ENCODE measurements at places on chromosomes 13 and 19.

- DNase-seq, result no peak
Observed at GRCh38 chr19:29411113-29411581, 114.6 kb upstream of the VSTM2B start.

DNA sequence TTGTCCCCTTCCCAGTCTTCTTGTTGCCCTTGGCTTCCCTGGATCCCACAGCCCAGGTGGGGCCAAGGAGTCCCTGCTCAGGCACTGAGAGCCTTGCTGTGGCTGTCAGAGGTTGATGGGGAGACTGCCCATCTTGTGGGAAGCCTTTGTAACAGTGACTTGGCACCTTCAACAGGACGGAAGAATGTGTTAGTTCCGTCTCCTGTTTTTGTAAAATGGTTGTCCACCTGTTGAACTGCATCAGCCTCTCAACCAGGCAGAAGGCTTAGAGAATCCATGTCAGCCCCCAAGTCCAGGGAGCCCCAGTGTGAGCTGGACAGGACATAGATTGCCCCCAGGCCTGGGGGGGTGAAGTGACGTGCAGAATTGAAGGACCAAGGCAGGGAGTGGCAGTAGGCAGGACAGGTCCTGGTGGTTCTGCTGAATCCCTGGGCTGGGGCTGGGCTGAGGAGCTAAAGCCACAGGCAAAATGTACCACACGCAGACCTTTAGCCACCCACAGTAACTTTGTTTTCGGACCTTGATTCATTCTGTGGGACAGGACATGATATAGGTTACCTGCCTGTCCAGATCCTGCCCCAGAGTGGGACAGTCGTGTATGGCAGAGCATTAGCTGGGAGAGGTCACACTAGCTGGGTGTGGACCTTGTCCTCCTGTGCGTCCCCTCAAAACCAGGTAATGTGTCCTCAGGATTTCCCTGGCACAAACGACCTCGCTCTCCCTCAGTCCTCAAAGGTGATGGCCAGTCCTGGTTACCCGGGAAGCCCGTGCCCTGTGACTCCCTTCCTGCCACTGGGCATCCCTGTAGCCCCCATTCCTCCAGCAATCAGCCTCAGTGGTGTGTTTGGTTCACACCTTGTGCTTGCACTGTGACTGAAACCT is 47.0 kb downstream of the GATAD2A start:
- DNase-seq, result no peak

GRCh38 chr13:112809332-112810315 is 119.8 kb downstream of the ATP11A start:
- no peak for DNase-seq

DNA sequence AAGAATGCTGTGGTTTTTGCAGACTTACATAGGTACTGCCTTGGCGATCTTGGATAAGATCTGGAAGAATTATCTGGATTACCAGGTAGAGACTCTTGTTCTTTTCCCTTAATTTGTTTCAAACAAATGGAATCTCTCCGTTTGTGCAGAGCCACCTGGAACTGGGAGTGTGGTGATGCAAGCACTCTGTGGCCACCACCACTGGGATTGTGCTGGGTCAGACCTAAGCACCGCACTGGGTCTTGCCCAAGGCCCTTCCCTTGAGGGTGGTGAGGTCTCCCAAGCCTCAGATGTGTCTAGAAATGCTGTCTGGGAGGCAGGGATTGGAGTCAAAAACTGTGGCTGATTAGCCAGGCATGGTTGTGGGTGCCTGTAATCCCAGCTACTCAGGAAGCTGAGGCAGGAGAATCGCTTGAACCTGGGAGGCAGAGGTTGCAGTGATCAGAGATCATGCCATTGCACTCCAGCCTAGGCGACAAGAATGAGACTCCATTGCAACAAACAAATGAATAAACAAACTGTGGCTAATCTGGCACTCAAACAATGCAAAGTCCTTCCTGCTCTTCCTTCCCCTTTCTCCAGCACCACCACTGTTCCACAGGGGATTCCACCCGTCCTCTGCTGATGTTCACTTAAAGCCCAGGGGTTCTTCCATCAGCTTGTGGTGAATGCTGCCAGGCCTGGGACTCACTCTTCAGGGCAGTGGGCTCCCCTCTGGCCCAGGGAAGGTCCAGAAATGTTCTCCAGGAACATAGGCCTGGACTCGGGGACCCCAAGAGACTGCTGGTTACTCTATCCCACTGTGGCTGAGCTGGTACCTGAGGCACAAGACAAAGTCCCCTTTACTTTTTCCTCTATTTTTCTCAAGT is 10.8 kb upstream of the CEACAM1 start:
- no peak for DNase-seq

DNA sequence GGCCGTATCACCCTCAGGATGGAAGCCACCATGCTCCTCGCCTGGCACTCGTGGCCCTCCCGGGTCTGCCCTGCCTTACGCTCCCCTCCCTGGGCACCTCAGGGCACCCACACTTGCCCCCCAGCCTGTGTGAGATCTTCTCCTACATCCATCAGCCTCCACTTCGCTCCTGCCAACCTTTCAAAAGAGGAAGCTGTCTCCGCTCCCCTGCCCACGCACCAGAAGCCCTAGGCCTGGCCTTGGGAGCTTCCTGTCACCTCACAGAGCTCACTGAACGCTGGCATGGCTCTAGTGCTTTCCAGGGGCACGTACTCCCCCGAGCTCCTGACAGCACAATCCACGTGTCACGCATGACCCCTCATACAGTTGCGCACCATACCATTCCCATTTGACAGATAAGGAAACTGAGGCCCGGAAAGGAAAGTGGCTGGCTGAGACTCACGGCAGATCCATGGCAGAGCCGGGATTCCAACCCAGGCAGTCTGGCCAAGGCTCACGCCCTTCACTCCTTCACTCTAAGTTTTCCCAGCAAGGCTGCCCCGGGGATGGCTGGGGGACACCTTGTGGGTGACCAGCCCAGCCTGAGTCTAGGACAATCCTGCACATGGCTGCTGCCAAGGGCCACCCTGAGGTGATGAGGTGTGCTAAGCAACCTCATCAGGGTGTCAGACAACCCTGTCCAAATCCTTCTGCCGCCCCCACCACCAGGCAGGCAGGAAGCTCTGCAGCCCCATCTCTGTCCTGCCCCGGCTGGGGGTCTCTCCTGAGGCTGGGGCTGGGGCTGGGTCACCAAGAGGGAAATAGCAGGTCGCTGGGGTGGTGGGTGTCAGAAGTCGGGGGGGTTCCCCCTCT is 19.3 kb downstream of the PPP1R12C start:
- DNase-seq, result no peak

- DNase-seq, result peak; percentile 70
Observed at GRCh38 chr13:90427322-90428272, 919.9 kb upstream of the MIR17HG start.

- DNase-seq, result peak; percentile 36
Observed at GRCh38 chr19:2049741-2050348, 1.2 kb downstream of the MKNK2 start.

DNA sequence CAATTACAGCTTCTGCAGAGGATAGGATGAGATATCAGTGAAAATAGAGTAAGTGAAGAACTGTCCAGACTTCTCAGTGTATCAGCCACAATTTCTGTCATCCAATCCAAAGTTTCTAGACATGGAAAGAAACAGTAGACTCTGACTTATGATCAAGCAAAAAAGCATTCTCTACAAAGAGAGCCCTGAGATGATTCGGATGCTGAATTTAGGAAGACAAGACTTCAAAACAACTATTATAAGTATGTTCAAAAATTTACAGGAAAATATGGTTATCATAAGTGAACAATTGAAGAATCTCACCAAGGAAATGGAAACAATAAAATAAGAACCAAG is 238.2 kb upstream of the IRS2 start:
- DNase-seq, result no peak

DNA sequence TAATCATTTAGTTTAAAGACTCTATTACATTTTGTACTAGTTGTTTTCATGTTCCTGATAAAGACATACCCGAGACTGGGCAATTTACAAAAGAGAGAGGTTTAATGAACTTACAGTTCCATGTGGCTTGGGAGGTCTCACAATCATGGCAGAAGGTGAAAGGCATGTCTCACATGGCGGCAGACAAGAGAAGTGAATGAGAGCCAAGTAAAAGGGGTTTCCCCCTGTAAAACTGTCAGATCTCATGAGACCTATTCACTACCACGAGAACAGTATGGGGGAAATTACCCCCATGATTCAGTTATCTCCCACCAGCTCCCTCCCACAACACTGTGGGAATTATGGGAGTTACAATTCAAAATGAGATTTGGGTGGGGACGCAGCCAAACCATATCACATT is 129.2 kb downstream of the PAN3 start:
- DNase-seq, result no peak

DNA sequence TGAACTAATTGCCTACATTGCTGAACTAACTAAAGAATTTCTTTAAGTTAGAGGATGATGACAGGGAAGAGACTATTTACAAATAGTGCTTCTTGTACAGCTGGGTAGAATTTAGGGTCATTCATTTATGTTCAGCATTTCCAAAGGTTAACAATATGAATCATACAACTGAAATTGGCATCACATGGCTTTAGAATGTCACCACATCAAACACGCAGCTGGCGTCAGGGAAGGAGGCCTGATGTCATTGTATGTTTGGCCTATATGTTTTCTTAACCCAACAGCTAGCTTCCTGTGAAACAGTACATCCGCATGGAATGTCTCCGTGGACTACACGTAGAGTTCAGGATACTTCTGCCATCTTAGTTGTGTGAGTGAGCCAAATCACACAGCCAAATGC is 99.0 kb upstream of the TNFSF11 start:
- DNase-seq, result no peak

- no peak for DNase-seq
Observed at GRCh38 chr13:76851961-76852360, 34.2 kb downstream of the KCTD12 start.

DNA sequence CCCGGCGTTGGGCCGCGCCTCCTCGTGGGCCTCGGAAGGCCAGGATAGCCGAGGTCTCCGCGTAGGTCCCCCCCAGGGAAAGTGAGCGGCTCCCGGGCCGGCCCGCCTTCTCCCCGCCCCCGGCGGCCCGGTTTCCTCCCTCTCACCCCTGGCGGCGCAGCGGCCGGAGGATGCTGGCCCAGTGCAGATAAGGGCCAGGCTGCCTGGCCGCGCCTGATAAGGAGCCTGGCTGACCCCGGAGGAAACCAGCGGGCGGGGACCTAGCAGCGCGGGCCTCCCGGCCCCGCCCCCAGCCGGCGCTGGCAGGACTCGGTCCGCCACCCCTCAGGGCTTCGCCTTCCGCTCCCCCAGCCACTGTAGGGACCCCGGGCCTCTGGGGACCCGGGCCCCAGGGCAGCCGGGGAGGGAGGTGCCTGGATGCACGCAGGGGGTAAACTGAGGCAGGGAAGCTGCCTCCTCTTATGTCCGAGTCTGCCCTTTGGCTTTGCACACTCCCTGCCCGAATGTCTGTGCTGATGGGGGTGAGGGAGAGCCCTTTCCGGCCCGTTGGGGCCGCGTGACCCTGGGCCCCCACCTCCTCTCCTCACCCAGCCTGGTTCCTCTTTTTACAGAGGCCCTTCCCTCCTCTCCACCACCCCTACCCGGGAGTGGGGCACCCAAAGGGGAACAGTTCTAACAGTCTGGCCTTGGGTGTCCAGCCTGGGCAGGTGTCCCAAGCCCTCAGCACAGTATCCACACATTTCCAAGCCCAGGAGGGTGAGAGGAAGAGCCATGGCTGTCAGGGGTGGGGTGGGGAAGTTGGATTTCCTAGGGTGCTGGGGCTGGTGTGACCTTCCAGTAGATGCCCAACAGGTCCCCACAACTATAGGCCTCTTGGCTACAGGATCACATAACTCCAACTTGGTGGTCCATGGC is at the start of gene LYL1:
Gene LYL1 (minus strand): TSS at position 193 of the 915 bp plus-strand sequence. CDS start 1,687 bp downstream, outside the sequence.
- DNase-seq, result peak; percentile 69

DNA sequence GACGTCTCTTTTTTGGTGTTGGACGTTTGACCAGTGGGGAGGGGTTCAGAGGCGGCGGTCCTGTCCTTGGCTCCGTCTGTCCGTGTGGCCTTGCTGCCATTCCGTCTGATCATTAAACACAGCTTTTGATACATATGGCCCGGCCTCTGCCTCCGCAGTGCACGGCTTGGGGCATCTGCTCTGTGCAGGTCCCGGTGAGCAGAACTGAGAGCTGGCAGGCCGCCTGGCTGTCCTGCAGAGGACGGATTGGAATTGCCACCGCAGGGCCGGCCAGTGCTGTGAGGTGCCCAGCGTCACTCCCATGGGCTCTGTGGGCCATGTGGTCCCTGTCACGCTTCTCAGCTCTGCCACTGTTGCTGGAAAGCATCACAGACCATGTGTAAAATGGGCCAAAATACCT is 5.4 kb upstream of the TMPRSS9 start:
- no peak for DNase-seq

DNA sequence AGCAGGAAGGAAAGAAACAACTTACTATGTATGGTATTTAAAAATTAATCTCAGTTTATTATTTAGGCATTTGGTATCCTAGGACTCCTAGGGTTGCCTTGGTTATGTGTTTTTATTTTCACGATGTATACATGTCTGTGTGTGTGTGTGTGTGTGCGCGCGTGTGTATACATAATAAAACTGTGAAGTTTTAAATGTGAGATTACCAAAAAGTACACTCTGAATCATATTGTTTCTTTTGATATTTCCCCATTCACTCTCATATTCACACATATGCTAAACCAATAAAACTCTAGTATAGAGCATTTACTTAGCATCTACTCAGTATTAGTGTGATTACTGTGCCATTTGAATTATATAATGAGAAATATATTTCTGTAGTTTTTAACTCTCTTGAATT is 30.8 kb upstream of the NDFIP2 start:
- no peak for DNase-seq

DNA sequence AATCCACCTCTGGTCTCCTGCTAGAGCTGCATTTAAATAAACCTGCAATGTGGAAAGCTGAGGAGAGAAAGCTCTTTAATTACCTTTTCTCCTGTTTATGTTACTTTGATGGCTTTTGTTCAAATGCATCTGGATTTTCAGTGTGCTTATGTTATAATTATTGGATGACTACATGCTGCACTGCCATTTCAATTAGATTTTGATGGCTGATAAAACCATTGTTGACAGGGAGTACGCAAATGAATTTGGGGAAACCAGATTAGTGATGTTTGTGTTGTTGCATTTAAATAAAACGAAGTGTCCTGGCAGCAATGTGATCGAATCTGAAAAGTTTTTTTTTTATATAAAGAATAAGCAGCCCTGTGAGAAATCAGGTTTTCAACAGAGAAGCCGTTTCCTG is 799.8 kb downstream of the DIAPH3 start:
- no peak for DNase-seq

GRCh38 chr19:36417752-36418286 is 625 bp downstream of the ZFP82 start:
- no peak for DNase-seq

- DNase-seq, result no peak
Observed at GRCh38 chr13:112899281-112900225, 69.5 kb upstream of the MCF2L start.

GRCh38 chr13:110882972-110883371 is 31.9 kb downstream of the ANKRD10 start:
- no peak for DNase-seq

GRCh38 chr19:42313096-42313839 is at the start of gene TMEM145:
TMEM145 (plus strand) TSS chr19:42313309; CDS start chr19:42313377, 68 bp downstream.
- DNase-seq, result peak; percentile 62

GRCh38 chr13:95239283-95239682 is 62.0 kb downstream of the ABCC4 start:
- no peak for DNase-seq
